Left cardiac atrium (tissue), 4 donors: ENCODE measurements at places on chromosomes 4 and X. TPM values are rescaled to one million over a fixed set of nuclear protein-coding genes. Genes with fewer than 3 reads are reported as not detected.

CTAG1A gene
- total RNA-seq: not detected

MAGEA3 gene
- total RNA-seq: not detected

PIR gene
- total RNA-seq: 14.8 TPM

RHOXF1 gene
- 0.29 TPM for total RNA-seq

IBSP gene
- total RNA-seq: not detected
